CD14-positive monocyte (primary cell): ENCODE measurements at places on chromosomes 5 and 9.
A peak's percentile ranks its signal among the peaks of the same experiment; 100 is the strongest.

- DNase-seq = no peak
Observed at GRCh38 chr5:61635271-61635670, 303.2 kb downstream of the ZSWIM6 start.

DNA sequence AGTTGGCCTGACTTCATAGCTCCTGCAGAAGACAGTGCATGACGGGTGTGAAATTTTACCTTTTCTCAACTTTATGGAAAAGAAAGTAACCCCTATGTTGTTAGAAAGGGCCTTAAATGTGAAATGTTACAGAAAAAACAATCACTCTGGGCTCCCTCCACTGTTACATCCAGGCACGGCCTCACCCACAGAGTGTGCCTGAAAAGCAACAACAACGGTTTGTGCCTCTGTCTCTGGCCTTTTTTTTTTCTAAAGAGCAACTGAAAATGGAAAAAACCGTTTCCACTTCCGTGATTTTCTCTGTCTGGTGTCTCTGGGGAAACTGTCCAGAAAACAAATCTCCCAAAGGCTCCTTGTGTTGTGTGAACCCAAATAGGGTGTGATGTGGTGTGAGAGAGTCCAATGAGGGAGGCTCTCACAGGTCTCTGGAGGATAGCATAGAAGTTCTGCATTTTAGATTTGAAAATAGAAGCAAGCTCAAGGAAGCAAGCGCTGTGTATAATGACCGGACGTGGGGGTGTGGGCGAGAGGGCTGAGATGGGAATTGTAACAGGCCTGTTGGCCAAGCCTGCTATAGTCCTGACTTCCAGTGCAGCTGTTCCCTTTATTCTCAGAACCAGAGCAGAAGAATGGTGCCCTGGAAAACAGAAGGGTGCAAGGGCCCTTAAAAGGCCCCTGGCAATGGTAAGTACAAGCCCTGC, 221.8 kb upstream of the TUT7 start:
- no peak for DNase-seq

DNA sequence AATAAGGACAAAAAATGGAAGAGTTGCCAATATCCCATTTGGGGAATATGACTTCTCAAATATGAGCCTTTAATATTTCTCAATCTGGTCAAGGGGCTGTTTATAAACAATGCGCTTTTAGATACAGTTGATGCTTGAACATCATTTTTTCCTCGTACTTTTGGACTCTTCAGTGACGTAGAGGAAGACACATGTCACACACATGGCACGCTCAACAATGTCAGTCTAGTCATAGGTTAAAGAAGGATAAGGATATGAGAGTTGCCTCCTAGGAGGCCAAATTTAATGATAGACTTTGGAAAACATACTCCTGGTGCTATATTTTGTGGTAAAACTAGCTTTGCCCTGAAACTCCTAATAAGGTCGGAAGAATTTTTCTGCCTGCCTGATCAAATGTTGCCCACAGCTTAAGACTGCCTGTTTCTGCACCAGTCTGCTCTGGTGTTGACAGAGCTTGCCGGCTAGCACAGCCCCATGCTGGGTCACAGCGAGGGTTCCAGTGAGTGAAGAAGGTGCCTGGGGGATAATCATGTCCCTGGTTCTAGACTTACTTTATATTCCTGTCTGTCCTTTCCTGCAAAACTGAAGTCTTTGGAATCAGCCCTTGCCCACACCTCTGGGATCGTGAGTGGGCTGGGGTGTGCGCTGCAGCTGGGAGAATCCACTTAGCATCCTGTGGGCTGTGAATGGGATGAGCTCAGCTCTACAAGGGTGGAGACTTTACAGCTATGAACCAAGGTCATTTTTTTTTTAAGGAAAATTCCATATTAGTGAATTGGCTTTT, 230.8 kb upstream of the IRX4 start:
- no peak for DNase-seq

- DNase-seq = no peak
Observed at GRCh38 chr9:129895376-129896268, 60.4 kb downstream of the USP20 start.

DNA sequence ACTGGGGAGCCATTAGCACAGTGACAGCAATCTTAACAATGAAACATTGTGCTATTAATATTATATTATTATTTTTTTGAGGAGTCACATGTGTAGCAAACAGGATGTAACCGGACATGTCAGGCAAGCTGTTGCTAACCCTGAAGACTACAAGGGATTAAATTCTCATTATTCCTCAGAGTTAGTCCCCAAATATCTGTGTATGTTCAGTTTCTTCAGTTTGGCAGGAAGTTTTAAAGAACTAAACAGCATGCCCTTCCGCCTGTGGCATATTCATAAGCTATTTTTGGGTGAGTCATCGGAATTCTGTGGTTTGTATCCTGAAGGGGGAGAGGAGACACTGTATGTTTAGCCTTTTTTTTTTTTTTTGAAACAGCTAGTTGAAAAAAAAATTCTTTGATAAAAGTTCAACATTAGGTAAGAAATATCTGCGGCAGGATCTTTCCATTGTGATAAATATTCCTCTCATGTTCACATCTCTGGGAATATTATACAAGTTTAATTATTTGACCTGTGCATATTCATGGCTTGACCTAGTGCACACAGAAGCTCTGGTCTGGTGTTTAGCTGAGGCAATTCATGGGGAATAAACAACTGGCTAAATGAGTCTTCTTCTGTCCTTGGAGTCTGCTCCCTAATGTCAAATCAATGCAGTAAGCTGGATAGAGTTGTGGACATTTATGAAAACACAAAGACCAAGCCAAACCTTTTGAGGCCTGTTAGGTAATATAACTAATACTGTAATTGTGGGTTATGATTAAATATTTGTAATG, 202.7 kb upstream of the CDKN2B start:
- peak; percentile 76 for DNase-seq

DNA sequence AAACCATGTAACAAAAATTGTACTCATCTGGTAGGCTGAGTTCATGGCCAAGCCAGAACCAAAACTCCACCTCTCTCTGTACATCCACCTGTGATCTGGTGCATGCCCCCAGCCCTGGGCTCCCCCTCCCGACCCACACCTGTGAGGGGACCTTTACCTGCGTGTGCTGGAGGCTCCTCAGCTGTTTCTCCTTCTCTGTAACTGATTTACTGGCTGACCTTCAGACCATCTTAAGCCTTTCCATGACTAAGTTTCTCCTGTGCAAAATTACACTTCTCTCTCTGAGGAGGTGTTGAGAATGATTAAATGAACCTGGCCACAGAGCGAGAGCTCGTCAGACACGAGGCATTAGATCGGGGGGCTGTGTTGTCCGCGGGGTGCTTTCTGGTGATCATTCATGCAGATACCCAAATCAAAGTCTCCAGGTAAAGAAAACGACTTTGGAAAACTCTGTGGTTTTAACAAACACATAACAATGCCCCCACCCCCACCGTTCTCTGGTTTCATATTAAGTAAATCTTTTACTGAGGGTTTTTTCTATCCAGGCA, 136.4 kb downstream of the SEMA5A start:
- no peak for DNase-seq

GRCh38 chr9:17731308-17731707, 152.4 kb downstream of the SH3GL2 start:
- DNase-seq = no peak

DNA sequence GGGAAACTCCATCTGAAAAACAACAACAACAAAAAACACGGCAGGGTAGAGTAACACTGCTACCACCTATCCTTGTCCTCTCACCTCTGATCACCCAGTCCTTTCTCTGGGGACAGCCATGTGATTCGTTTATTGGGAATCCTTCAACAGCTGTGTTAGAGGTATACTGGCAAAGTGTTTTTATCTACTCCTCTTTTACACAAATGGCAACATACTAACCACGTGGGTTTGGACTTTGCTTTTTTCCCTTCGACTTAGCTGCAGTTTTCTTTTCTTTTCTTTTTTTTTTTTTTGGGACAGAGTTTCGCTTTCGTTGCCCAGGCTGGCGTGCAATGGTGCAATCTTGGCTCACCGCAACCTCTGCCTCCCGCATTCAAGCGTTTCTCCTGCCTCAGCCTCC, 11.2 kb upstream of the SET start:
- no peak for DNase-seq
